Motor neuron (in vitro differentiated cells): ENCODE measurements at places on chromosomes 6 and 20. TPM values are rescaled to one million over a fixed set of nuclear protein-coding genes. Genes with fewer than 3 reads are reported as not detected.
A peak's percentile ranks its signal among the peaks of the same experiment; 100 is the strongest.

Gene PAK5
- total RNA-seq = 20.0 and 20.4 TPM in 2 replicates

Gene CCN5
- total RNA-seq = 2.8 and 3.7 TPM in 2 replicates

Gene GJA10
- 0.38 and 0.55 TPM in 2 replicates for total RNA-seq

Gene MAP1LC3A
- total RNA-seq = 58.5 and 76.4 TPM in 2 replicates

Gene ELOVL2
- total RNA-seq = 0.20 TPM in 1 of 2 replicates, not detected in the other

- ATAC-seq = peak; percentile 15
Observed at GRCh38 chr6:82270881-82271635, 23.5 kb upstream of the IBTK start.

DNA sequence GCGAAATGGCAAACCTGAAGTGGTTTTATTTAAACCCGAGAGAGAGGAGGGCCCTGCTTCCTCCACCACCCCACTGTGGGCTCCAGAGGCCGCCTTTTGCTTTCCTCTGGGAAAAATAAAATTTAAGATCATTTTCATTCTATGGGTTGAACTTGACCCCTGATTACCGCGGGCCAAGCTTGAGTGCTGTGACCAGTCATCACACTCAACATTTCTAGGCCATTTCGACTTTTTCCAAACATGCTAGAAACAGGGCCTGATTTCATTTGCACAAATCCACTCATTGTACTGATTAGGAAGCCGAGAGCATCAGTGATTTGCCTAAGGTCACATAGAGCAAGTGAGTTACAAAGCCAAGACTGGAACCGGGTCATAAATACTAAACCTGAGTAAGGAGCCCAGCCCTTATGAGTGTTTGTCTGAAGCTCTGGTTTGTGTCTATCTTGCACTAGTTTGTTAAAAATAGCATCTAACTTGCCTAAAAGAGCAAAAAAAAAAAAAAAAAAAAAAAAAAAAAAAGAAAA is 179.7 kb downstream of the DLL1 start:
- ATAC-seq = no peak

DNA sequence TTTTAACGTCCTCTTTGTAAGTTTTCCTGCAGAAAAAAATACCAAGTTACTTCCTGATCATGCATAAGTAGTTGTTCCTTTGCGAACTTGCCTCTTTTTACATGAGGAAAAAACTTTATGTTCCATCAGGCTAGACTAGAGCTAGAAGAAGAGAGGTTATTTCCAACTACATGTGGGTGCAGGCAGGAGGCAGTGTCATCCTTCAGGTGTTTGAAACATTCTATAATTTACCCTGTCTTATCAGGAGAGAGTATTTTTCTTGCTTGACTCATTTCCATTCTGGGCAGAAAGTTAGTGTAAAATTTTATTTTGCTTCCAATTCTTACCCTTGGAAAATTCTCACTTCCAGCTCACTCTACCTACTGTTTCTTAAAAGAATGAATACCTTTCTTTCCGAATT is 28.5 kb upstream of the EPHA7 start:
- no peak for ATAC-seq

DNA sequence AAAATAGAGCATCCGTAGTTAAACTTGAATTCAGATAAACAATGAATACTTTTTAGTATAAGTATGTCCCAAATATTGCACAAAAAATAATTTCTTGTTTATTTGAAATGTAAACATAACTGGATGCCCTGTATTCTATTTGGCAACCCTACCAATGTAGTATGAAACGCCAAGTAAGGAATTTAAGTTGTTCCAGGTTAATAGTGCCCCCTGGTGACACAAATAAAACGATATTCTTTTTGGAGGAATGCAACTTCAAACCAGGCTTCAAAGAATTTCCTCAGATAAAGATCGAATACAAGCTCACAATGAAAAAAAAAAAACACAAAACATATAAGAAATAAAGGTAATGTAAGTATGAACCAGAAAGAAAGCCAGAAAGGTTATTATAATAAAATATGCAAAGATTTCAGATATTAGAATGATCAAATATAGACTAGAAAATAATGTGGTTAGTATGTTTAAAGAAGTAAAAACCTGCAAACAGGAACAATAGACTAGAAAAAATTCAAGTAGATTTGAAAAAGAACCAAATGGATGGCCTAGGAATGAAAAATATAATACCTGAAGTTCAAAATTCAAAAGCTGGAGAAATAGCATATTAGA is 18.4 kb upstream of the AKAP7 start:
- peak; percentile 28 for ATAC-seq

- ATAC-seq = peak; percentile 15
Observed at GRCh38 chr20:3927486-3928291, 38.5 kb downstream of the PANK2 start.

DNA sequence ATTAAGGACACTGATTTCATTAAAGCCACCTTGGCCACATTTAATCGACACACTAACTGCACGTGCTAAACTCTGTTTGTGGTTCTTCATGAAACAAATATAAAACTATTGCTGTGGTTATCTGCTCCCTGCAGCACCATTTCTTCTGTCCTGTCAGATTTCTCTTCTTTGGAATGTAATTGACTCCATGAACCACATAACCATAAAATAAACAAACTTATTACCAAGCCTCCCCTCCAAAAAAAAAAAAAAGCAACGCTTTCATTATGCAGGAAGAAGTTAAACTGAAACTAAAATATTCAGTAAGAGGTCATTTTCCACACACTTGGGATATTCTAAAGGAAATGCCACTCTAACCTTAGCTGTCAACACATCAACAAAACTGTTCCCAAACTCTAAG is 319.1 kb upstream of the NT5E start:
- ATAC-seq = no peak

- ATAC-seq = no peak
Observed at GRCh38 chr6:79778816-79779215, 147.7 kb downstream of the SH3BGRL2 start.
